ENCODE measurements at places on chromosomes 2 and 18.

DNA sequence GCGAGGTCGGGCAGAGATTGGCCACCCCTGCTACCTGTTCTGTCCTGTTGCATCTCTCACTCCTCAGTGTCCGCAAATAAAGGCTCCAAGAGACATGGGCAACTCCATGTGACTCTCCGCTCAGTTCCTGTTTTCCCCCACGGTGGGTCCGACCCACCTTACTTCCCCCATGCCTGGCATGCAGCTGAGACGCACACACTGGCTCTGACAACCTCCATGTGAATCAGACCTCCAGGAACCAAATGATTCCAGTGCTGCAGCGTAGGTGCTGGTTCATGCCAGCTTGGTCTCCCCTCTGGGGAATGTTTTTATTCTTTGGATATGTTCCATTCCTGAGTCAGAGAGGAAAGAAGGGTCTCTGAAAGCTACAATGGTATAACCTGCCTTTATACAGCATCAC lies 221.5 kb downstream of the SH3RF3 start:
- DNase-seq, result no peak

DNA sequence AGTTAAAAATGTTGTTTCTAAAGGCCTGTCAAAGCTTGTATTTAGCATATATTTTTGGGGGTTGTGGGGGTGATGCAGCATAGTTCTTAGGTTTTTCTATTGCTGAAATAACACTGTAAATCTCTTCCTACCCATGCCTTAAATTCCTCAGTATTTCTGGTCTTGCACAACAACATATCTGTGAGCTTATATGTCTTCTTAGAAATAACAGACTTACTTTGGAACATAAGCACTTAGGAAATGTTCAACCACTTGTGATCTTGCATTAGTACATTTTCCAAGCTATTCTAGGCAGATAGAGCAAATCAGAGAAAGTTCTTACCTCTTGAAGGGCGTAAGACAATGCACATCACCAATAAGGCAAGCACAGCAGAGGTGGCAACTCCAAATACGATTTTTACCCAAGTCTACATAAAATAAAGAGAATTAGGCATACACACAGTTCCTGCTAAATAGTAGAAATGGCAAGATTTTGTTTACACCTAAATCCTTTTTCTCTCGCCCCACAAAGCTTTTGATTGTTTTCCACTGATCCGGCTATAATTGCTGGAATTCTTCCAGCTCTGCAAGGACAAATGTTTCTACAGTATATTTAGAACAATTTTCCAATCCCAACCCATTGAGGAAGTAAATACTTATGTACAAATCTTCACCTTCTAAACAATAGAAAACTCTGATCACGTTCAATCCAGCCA lies 512 bp downstream of the FAP start:
- DNase-seq, result no peak

DNA sequence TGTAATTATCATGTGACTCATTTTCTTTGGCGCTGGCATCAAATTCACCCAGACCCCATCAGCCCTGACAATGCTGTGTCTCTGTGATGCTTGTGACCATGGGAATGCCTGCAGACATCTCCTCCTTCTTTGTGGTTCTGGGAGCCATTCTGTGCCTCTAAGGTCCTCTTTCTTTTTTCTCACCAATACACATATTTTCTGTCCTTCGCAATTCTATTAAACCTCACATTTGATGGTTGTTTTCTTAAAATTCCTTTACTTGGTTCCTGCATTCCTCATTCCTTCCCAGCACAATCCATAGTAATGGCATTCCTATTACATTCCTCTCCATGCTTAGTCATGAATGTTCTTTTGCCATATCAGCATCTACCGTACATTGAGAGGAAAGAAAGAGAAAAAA lies 375.3 kb downstream of the PIK3C3 start:
- DNase-seq, result no peak

DNA sequence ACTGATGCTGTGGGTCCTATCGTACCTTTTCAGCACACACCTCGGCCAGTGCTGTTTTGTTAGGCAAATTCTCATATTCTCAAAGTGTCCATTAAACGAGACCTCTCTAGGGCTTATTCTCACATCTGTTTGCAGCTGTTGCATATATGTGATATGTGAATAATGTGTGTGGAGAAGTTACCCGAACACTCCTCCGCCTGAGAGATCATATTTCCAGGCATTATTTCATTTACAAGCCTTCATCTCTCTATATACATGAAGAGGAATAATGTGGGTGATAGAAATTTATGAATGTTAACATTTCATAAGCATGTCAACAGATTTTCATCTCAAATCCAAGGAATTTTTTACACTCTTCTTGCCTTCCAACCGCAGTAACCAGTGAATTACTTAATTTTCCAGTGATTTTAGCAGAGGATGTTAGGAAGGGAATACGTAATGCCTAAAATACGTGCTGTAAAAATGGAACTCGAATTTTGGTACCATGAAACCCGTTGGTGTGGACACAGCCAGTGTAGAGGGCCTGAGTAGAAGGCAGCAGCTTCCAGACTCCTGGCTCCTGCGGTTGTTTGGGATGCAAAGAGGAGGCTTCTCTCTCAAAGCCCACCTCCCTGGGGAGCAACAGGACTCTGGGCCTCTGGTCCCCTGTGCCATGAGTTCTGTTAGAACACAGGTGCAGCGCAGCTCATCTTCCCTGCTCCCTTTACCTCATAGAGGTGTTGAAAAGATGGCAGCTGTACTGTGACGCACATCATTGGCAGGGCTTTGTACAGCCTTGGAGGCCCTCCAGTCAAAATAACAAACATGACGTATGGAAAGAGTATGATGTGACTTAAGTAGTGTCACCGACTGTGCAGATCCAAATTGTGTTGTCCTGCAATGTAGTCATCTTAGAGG lies 280.1 kb downstream of the NEDD4L start:
- DNase-seq, result no peak

GRCh38 chr2:224970311-224970710 lies 72.0 kb downstream of the DOCK10 start:
- DNase-seq, result no peak

DNA sequence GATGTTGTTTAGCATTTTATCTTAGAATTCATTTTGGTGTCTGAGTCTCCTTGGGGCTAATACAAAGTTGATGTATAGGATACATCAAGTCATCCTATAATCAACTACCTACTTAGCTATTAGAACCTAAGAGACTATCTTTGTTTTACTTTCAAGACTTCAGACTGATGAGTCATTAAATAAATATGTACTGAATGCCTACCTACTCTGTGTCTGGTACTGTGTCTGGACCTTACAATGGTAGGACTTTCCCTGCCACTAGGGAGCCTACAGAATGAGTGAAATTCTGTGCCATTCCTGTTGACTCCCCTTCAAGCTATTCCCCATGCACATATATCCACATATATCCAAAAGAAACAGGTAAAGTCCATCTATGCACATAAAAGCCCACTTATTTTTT lies 114.5 kb downstream of the ERBB4 start:
- DNase-seq, result no peak

DNA sequence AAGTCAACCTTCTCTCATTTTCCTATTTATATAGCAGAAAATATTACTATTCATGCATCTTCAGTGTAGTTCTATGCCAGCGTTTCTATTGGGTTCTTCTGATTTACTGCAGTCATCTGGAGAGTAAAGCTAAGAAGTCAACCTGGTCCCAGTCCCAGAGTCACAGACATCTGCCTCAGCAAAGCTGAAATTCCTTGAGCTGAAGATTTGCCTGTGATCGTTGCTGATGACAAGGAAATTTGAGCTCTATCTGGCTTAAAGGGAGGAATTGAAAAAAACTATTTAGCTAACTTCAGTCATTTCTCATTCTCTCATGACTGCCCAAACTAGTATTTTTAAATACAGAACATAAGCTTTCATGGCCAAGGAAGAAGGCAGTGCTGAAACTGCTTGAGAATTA lies 45.7 kb downstream of the RND3 start:
- DNase-seq, result no peak

- no peak for DNase-seq
Observed at GRCh38 chr18:62505669-62506494, 16.9 kb upstream of the ZCCHC2 start.

DNA sequence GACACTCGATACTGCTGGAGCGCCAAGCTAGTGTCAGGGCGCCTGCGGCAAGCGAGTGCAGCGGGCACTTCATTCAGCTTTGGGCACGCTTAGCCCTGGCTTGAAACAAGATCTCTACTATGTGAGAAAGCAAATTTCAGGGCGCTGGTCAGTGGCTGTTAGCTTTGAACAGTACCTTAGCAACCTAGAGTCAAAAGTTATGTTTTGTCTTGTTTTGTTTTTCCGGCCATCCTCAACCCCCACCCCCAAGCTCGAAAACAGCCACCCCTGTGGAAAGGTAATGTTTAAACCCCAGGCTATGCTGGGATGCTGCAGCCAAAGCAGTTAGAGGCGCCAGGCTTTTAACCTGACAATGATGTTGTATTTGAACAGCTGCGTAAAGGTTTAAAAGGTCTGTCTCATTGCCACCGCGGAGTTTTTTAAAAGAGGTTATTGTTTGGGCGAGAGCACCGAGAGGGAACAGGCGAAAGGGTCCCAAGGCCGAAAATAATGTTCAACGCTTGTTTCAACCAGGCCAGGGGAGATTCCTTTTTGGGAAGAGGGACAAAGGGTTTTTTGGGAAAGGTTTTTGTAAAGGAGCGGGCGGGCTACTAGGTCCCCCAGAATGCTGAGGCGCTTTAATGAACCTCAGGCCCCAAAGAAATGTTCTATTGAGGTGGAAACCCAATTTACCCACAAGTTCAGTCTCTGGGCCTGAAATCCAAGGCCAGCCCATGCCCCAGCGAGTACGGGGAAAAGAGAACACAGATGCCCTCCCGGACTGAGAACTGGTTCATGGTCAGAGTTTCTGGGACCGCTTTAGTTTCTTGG lies 2.3 kb upstream of the HOXD10 start:
- no peak for DNase-seq

DNA sequence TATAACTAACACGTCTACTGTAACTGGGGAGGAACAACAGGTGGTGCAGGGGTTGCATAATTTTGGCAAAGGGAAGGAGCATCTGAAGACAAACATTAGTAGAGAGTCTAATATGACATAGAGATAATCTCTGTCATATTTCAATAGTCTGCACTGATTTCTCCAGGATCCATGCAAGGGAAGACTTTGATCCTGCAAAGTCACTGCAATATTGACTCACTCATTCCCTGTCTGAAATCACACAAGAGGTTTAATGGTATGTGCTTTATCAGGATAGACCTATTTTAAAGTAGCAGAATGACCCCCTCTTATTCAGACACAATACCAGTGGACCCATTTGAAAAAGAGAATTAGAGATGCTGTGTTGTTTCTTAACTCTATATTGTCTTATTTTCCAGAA lies 98.7 kb upstream of the CAVIN2 start:
- no peak for DNase-seq

GRCh38 chr2:121598087-121598486 lies 51.2 kb downstream of the CLASP1 start:
- no peak for DNase-seq

DNA sequence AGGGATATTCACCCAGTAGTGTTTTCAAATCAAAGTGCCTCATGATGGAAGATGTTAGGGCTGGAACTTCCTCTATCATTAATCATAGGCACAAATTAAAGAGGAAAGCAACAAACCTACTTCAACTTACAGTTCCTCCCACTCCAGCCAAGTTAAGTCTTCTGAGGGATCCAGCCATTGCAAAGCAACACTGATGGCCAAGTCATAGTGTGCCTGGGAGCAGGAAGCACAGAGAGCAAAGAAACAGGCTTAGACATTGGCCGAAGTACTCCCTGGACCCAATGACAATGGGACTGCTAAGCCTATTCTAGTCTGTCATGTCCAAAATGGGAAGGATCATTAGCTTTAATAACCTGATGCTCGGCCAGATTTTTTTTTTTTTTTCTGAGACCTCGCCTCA lies 7.0 kb downstream of the C2orf80 start:
- no peak for DNase-seq

GRCh38 chr2:182173944-182174622 lies 188.4 kb downstream of the PPP1R1C start:
- no peak for DNase-seq

DNA sequence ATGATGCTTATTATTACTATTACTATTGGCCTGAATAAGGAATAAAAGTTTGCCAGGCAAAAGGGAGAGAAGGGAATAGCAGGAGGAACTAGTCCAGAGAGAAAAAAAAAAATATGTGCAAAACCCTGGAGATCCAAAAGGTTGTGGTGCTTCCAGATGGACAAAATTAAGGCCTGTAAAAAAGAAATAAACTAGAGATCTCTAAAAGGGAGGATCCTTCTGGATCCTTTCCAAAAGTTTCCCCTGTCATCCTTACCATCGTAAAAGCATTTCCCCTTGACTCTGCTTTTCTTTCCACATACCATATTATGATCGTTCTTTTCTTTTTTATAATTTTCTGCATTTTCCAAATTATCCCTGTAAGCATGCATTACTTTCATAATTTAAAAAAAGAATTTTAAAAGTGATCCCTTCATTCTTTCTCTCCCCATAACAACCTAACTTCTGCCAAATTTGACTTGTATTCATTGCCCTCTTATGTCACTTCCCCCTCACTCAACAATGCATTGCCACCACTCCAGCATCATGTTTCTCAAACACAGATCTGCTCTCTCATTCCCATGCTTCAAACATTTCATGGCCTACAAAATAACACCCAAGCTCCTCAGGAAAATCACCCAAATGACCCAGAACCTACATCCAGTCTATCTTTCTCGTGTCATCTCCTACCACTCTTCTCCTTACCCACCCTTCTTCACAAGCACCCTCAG lies 40.3 kb downstream of the RBMS1 start:
- DNase-seq, result no peak

GRCh38 chr2:205712508-205712907 lies 30.2 kb downstream of the NRP2 start:
- DNase-seq, result no peak

GRCh38 chr2:117935456-117935855 lies 78.4 kb downstream of the CCDC93 start:
- no peak for DNase-seq

- DNase-seq, result no peak
Observed at GRCh38 chr18:64244571-64244970, 95.7 kb upstream of the LINC00305 start.

GRCh38 chr18:77079954-77080682 lies 52.5 kb downstream of the MBP start:
- DNase-seq, result no peak

GRCh38 chr2:134282629-134283400 lies 28.9 kb downstream of the MGAT5 start:
- no peak for DNase-seq

DNA sequence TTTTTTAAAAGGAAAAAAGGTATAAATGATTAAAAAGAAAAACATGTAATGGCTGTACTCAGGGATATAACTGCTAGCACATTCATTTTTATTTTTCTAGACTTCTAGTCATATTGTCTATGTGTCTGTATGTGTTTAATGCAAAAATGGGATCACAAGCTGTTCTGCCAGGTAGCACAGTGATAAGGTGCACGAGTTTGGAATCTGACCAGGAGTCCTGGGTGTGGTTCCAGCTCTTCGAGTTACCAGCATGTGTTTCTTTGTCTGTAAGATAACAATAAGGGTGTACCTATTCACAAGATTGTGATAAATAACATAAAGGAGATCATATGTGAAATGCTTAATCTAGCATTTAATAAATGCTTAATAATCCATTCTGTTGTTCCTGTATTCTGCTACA lies 145.3 kb downstream of the PKP4 start:
- DNase-seq, result no peak

- no peak for DNase-seq
Observed at GRCh38 chr18:34583895-34584294, 126.2 kb upstream of the DTNA start.

Data from RWPE2 (cell line).